ENCODE measurements at places on chromosomes 11 and 22. TPM values are rescaled to one million over a fixed set of nuclear protein-coding genes. Genes with fewer than 3 reads are reported as not detected.

- DNase-seq, result no peak
- no peaks in the 10 kb centered on the region for H3K27me3 ChIP-seq
- peak overlapping the region; percentile 61 for H3K27ac ChIP-seq
- no peaks in the 10 kb centered on the region for H3K36me3 ChIP-seq
- H3K4me1 ChIP-seq, result no peaks in the 10 kb centered on the region
These were observed 10.9 kb downstream of the PDGFD start for GRCh38 chr11:104152941-104153505.

OR52H1 gene
- 0.70 TPM for total RNA-seq

- DNase-seq, result no peak
- H3K4me3 ChIP-seq, result no peak overlapping the region
- H3K36me3 ChIP-seq, result no peaks in the 10 kb centered on the region
These were observed 29.6 kb upstream of the FIBIN start for GRCh38 chr11:26964339-26964738.

GRCh38 chr11:3815845-3816244 lies 7.5 kb downstream of the PGAP2 start:
- H3K27ac ChIP-seq, result no peak overlapping the region
- DNase-seq, result no peak
- no peak overlapping the region for H3K4me3 ChIP-seq
- H3K27me3 ChIP-seq, result no peaks in the 10 kb centered on the region

GRCh38 chr22:32413719-32414118 lies 1.7 kb upstream of the RTCB start:
- peaks cover 14% of the 10 kb centered on the region for H3K4me1 ChIP-seq
- H3K27ac ChIP-seq, result no peak overlapping the region
- no peak for DNase-seq
- H3K36me3 ChIP-seq, result no peaks in the 10 kb centered on the region
- peaks cover 2% of the 10 kb centered on the region for H3K27me3 ChIP-seq

RRP7A gene
- 43.0 TPM for total RNA-seq

- no peak overlapping the region for H3K27ac ChIP-seq
- peaks cover 15% of the 10 kb centered on the region for H3K4me1 ChIP-seq
These were observed 41.0 kb upstream of the PRDM11 start for GRCh38 chr11:45105233-45105983.

GRCh38 chr11:35539781-35540281 lies 14.4 kb upstream of the PAMR1 start:
- H3K4me1 ChIP-seq, result no peaks in the 10 kb centered on the region
- no peak overlapping the region for H3K4me3 ChIP-seq
- H3K36me3 ChIP-seq, result no peaks in the 10 kb centered on the region
- H3K27ac ChIP-seq, result no peak overlapping the region
- no peaks in the 10 kb centered on the region for H3K27me3 ChIP-seq

GRCh38 chr22:30261134-30261533 lies 5.5 kb downstream of the OSM start:
- peaks cover 12% of the 10 kb centered on the region for H3K36me3 ChIP-seq
- H3K27ac ChIP-seq, result no peak overlapping the region
- peaks cover 44% of the 10 kb centered on the region for H3K4me1 ChIP-seq
- DNase-seq, result no peak
- H3K27me3 ChIP-seq, result no peaks in the 10 kb centered on the region

DNA sequence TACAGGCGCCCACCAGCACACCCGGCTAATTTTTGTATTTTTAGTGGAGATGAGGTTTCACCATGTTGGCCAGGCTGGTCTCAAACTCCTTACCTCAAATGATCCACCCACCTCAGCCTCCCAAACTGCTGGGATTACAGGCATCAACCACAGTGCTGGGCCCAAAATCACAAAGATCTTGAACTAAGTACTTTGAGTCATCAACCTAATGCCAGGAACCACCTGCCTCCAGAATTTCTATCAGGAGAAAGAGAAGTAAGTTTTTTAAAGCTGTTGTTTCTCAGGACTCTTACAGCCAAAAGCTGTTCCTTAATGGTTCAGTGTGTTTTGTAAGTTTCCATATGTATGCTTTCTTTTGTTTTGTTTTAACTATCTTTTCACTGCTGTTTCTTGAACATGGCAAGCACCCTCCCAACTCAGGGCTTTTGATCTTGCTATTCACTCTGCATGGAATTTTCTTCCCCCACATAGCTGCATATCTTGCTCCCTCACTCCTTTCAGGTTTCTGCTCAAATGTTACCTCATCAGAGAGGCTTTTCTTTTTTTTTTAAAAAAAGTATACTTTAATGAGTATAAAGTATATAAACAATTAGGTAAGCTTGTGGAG lies 6.0 kb upstream of the PAK1 start:
- DNase-seq, result no peak
- no peaks in the 10 kb centered on the region for H3K36me3 ChIP-seq
- no peaks in the 10 kb centered on the region for H3K4me1 ChIP-seq
- H3K27ac ChIP-seq, result no peak overlapping the region
- H3K27me3 ChIP-seq, result no peaks in the 10 kb centered on the region

- peaks cover 54% of the 10 kb centered on the region for H3K36me3 ChIP-seq
- peak; percentile 61 for DNase-seq
- no peak overlapping the region for H3K27ac ChIP-seq
- no peak overlapping the region for H3K4me3 ChIP-seq
- H3K4me1 ChIP-seq, result peaks cover 92% of the 10 kb centered on the region
- no peaks in the 10 kb centered on the region for H3K27me3 ChIP-seq
These were observed 5.8 kb downstream of the RPS19BP1 start for GRCh38 chr22:39526736-39527171.

GRCh38 chr22:25090225-25090890 lies 109.3 kb upstream of the CRYBB3 start:
- no peaks in the 10 kb centered on the region for H3K27me3 ChIP-seq
- H3K4me3 ChIP-seq, result no peak overlapping the region
- H3K36me3 ChIP-seq, result no peaks in the 10 kb centered on the region
- peaks cover 14% of the 10 kb centered on the region for H3K4me1 ChIP-seq
- DNase-seq, result no peak

GRCh38 chr11:41222236-41222635 lies 237.2 kb downstream of the LRRC4C start:
- no peak overlapping the region for H3K4me3 ChIP-seq
- H3K4me1 ChIP-seq, result no peaks in the 10 kb centered on the region
- H3K27ac ChIP-seq, result no peak overlapping the region
- no peaks in the 10 kb centered on the region for H3K36me3 ChIP-seq
- no peak for DNase-seq

DNA sequence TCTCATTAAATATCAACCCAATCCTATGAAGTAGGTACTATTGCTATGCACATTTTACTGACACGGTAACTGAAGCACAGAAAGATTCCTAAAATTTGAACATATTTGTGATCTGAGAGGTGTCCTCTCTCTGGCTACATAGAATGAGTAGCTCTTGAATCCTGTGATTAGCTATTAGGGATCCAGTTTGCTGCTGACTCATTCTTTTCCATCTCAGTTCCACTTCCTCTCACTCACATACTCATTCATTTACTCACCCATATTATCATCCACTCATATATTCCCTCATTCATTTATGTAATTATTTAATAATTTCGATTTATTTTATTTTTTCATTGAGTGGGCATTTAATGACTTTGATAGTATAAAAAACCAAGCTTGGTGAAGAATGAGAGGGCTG lies 42.7 kb downstream of the OR5B17 start:
- no peaks in the 10 kb centered on the region for H3K36me3 ChIP-seq
- no peak for DNase-seq
- no peaks in the 10 kb centered on the region for H3K4me1 ChIP-seq
- H3K27ac ChIP-seq, result no peak overlapping the region
- H3K27me3 ChIP-seq, result no peaks in the 10 kb centered on the region
- no peak overlapping the region for H3K4me3 ChIP-seq

GRCh38 chr11:31784611-31785010 lies 26.5 kb downstream of the PAX6 start:
- H3K36me3 ChIP-seq, result no peaks in the 10 kb centered on the region
- no peak overlapping the region for H3K27ac ChIP-seq
- DNase-seq, result no peak
- no peaks in the 10 kb centered on the region for H3K27me3 ChIP-seq
- no peak overlapping the region for H3K4me3 ChIP-seq
- no peaks in the 10 kb centered on the region for H3K4me1 ChIP-seq

GRCh38 chr22:39308614-39309363 lies 10.6 kb downstream of the RPL3 start:
- peaks cover 25% of the 10 kb centered on the region for H3K36me3 ChIP-seq
- peaks cover 25% of the 10 kb centered on the region for H3K4me1 ChIP-seq
- no peak overlapping the region for H3K4me3 ChIP-seq
- H3K27me3 ChIP-seq, result no peaks in the 10 kb centered on the region

TNNI2 gene
- 5.4 TPM for total RNA-seq

DNA sequence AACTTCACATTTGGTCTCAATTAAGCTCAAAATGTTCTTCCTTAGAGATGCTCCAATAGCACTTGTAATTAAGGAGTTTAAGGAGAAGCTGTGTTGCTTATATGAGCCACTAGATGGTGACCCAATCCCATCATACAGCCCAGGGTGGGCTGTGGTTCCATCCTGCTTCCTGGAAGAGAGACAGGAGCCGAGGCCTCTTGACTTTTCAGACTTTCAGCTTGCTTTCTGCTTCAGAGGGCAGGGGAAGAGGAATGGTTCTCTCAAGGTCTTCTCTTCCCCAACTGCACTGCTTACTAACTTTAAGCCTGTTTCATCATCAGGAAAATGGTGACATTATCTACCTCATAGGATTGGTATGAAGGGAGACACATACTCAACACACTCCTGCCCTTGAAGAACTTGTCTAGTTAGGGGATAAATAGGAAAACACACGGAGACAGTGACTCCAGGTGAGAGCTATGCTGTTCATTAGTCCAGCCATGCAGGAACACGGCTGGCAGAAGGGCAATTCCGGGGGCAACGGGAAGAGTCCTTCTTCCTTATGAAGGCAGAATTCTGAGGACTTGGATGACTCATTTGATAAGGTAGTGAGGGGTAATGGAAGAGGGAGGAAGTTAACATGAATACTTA lies 20.1 kb downstream of the TMEM218 start:
- no peaks in the 10 kb centered on the region for H3K4me1 ChIP-seq
- no peaks in the 10 kb centered on the region for H3K27me3 ChIP-seq
- H3K27ac ChIP-seq, result no peak overlapping the region
- DNase-seq, result peak; percentile 47

DTX4 gene
- 0.90 TPM for total RNA-seq

GRCh38 chr11:25970726-25971508 lies 361.0 kb upstream of the ANO3 start:
- H3K4me3 ChIP-seq, result no peak overlapping the region
- no peaks in the 10 kb centered on the region for H3K36me3 ChIP-seq
- no peak overlapping the region for H3K27ac ChIP-seq
- no peaks in the 10 kb centered on the region for H3K27me3 ChIP-seq
- H3K4me1 ChIP-seq, result no peaks in the 10 kb centered on the region
- DNase-seq, result no peak

KCNQ1OT1 gene
- total RNA-seq, result 0.75 TPM

NDUFV1 gene
- 393 TPM for total RNA-seq

LRRC10B gene
- total RNA-seq, result not detected

- H3K27ac ChIP-seq, result no peak overlapping the region
- no peaks in the 10 kb centered on the region for H3K27me3 ChIP-seq
- H3K4me3 ChIP-seq, result no peak overlapping the region
- no peaks in the 10 kb centered on the region for H3K36me3 ChIP-seq
- peaks cover 13% of the 10 kb centered on the region for H3K4me1 ChIP-seq
These were observed 211.6 kb upstream of the SESN3 start for GRCh38 chr11:95442531-95443050.

FAM118A gene
- total RNA-seq, result 62.6 TPM

DNA sequence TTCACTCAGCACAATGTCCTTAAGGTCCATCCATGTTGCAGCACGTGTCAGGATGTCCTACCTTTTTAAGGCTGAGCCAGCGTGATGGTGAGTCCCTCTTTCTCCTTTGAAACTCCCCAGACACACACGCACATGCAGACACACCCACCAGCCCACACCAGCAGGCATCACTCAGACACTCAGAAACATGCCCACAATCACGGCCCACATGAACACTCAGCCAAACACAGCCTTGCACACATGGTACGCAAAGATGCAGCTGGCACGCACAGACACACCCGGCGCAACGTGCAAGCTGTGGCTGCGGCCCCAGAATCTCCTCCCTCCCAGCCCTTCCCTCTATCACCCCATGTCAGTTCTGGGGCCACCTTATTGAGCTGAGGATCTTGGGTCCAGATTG lies 8.0 kb downstream of the FADS3 start:
- H3K27me3 ChIP-seq, result no peaks in the 10 kb centered on the region
- peaks cover 7% of the 10 kb centered on the region for H3K4me1 ChIP-seq
- no peak overlapping the region for H3K4me3 ChIP-seq

GRCh38 chr22:39294571-39295468 lies 24.6 kb downstream of the RPL3 start:
- H3K27me3 ChIP-seq, result no peaks in the 10 kb centered on the region
- no peak overlapping the region for H3K27ac ChIP-seq
- no peak overlapping the region for H3K4me3 ChIP-seq
- DNase-seq, result no peak
- no peaks in the 10 kb centered on the region for H3K36me3 ChIP-seq

DNA sequence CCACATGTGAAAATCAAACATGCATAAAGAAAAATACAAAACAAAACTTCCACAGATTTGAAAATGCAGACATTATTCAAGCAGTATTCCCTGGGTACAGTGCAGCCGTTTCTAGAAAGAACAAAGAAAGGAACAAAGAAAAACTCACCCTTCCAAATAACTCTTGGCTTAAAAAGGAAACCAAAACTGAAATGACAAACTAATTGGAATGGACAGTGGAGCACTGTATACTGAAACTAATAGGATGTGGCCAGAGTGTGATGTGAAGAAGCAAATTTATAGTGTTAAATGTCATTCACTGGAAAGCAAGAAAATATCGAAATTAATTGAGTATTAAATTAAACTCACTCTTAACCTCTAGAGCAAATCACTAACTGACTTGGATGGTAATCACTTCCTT lies 55.4 kb downstream of the QSER1 start:
- H3K27ac ChIP-seq, result no peak overlapping the region
- DNase-seq, result no peak
- H3K4me3 ChIP-seq, result no peak overlapping the region
- H3K4me1 ChIP-seq, result no peaks in the 10 kb centered on the region
- H3K27me3 ChIP-seq, result no peaks in the 10 kb centered on the region

FOLR3 gene
- total RNA-seq, result not detected

DNA sequence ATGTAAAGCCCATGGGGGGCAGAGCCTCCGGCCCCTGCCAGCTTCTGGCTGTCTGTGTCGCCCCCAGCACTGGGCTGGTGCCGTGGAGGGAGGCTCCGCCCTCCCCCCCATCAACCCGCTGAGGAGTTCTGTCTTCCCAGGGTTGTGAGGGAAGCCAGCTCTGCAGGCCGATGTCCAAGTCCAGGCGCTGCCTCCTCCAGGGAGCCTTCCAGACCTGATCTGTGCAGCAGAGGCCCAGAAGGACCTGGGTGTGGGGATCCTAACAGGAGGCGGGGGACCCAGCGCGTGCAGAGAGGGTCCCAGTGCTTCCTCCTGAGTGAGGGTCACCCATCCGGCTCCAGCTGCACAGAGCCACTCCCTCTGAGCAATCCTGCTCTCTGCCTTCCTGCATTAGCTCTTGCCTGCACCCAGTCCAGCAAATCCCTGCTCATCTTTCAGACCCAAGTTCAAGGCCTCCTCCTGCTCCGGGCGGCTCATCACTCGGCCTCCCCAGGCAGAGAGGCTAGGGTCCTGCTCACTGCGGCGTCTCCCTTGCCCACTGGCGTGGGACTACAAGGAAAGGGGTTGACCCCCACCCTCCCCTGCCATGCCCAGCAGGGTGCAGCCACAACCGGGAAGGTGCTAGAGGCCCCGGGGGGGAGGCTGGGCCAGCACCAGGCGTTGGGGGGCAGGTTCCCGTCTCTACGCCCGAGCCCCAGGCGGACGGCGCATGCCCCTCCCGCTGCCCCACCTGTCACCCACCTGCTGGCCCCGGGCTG lies 16.4 kb downstream of the PRR33 start:
- peaks cover 92% of the 10 kb centered on the region for H3K4me1 ChIP-seq
- H3K36me3 ChIP-seq, result peaks cover 12% of the 10 kb centered on the region
- DNase-seq, result no peak
- H3K4me3 ChIP-seq, result no peak overlapping the region

GRCh38 chr11:14125529-14125928 lies 163.0 kb downstream of the SPON1 start:
- no peaks in the 10 kb centered on the region for H3K27me3 ChIP-seq
- H3K27ac ChIP-seq, result no peak overlapping the region
- DNase-seq, result no peak
- H3K4me1 ChIP-seq, result no peaks in the 10 kb centered on the region
- H3K4me3 ChIP-seq, result no peak overlapping the region

Data from natural killer cell (primary cell).